ENCODE measurements at places on chromosomes 3 and 15.

DNA sequence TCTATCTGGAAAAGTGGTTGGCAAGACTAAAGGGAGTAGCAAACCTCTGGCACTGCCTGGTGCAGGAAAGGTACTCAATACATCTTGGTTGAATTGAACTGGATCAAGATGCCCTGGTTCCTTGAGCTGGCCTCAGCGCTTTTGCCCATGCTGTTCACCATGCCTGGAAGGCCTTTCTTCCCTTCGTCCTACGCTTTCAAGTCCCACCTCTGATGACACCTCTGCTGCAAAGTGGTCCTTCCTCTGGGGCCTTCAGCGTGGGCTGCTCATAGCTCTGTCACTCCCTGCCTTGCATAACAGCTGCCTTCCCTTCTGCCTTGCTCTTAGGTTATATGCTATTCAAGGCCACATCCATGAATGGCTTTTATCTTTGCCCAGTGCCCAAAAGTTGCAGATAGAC lies 23.0 kb downstream of the ITGA11 start:
- no peaks in the 10 kb centered on the region for H3K27me3 ChIP-seq
- peak overlapping the region; percentile 84 for H3K27ac ChIP-seq
- peak; percentile 41 for DNase-seq
- H3K36me3 ChIP-seq, result no peaks in the 10 kb centered on the region
- no peak overlapping the region for H3K4me3 ChIP-seq
- H3K4me1 ChIP-seq, result peaks cover 39% of the 10 kb centered on the region

GRCh38 chr15:36936613-36937012 lies 163.7 kb downstream of the MEIS2 start:
- no peak for DNase-seq
- H3K27me3 ChIP-seq, result no peaks in the 10 kb centered on the region
- H3K4me1 ChIP-seq, result no peaks in the 10 kb centered on the region
- H3K4me3 ChIP-seq, result no peak overlapping the region
- H3K36me3 ChIP-seq, result no peaks in the 10 kb centered on the region
- H3K27ac ChIP-seq, result no peak overlapping the region

DNA sequence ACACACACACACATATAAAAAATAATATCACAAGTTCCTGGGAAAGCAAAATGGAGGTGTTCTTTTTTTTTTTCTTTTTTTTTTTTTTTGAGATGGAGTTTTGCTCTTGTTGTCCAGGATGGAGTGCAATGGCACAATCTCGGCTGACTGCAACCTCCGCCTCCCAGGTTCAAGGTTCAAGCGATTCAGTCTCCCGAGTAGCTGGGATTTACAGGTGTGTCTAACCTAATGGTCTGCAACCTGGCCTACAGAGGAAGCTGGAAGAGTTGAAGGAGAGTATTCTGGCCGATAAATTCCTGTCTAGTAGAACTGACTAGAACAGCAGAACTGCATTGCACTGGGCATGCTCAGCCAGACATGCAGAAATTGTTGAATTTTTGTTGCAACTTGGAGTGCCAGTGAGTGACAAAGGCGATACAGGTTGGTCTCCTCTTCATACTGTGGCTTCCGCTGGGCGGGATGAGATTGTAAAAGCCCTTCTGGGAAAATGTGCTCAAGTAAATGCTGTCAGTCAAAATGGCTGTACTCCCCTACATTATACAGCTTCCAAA lies 22.4 kb upstream of the EIF4A2 start:
- H3K27ac ChIP-seq, result no peak overlapping the region
- DNase-seq, result no peak
- H3K4me3 ChIP-seq, result no peak overlapping the region

DNA sequence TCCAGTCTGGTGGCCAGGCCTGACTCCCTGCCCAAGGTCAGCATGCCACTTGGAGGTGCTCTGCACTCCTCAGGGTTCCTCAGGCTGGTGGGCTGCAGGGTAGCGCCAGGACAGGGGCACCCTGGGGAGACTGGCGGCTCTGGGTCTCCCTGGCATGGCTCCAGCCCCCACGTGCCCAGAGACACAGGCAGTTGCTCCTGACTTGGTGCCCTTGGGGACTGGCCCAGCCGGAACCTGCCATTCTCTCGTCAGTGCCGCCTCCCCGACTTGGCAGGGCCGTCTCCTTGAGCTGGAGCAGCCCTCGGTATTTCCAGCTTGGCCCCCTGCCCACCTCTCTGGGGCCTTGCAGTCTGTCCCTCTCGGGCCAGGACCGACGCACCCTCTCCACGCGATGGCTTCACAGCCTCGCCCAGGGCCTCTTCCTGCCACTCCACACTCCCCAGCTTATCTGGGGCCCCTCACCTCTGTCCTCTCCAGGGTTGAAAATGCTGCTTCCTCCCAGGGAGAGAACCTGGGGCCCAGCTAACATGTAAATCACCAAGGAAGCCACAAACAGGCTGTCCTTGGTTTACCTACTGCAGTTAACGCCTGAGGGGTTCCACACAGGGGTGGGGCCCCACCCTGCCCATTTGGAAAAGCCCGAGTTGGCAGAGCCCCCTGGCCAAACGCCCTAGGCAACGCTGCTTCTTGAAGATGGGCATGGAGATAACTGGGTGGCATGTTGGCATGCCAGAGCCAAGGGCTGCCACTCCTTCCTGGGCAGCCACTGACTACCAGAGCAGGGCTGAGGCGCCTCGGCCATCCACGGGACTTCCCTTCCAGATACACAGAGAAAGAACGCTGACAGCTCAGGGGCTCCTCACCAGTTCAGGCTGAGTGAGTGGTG lies 61.4 kb downstream of the SMAD6 start:
- peaks cover 33% of the 10 kb centered on the region for H3K4me1 ChIP-seq
- no peaks in the 10 kb centered on the region for H3K36me3 ChIP-seq
- H3K27me3 ChIP-seq, result no peaks in the 10 kb centered on the region
- DNase-seq, result peak; percentile 96
- H3K27ac ChIP-seq, result peak overlapping the region; percentile 76
- H3K4me3 ChIP-seq, result no peak overlapping the region

GRCh38 chr15:99385865-99386264 lies 134.6 kb downstream of the LRRC28 start:
- H3K4me1 ChIP-seq, result no peaks in the 10 kb centered on the region
- no peak overlapping the region for H3K4me3 ChIP-seq
- H3K36me3 ChIP-seq, result no peaks in the 10 kb centered on the region
- no peaks in the 10 kb centered on the region for H3K27me3 ChIP-seq
- no peak overlapping the region for H3K27ac ChIP-seq

GRCh38 chr3:193987186-193987585 lies 148.8 kb upstream of the HES1 start:
- no peaks in the 10 kb centered on the region for H3K36me3 ChIP-seq
- no peak overlapping the region for H3K27ac ChIP-seq
- no peak for DNase-seq

- no peaks in the 10 kb centered on the region for H3K36me3 ChIP-seq
- H3K4me1 ChIP-seq, result no peaks in the 10 kb centered on the region
- H3K4me3 ChIP-seq, result no peak overlapping the region
Observed at GRCh38 chr3:139830817-139831216, 104.2 kb upstream of the CLSTN2 start.

GRCh38 chr3:51559411-51559888 lies 20.9 kb downstream of the RAD54L2 start:
- H3K4me3 ChIP-seq, result no peak overlapping the region
- H3K4me1 ChIP-seq, result no peaks in the 10 kb centered on the region
- H3K27ac ChIP-seq, result no peak overlapping the region
